ENCODE measurements at places on chromosomes 4 and X. TPM values are rescaled to one million over a fixed set of nuclear protein-coding genes. Genes with fewer than 3 reads are reported as not detected.

KLHL4 gene
- 0.26 TPM for polyA plus RNA-seq

GRCh38 chr4:90183254-90183653 lies 56.1 kb downstream of the CCSER1 start:
- DNase-seq, result no peak
- H3K27ac ChIP-seq, result no peak overlapping the region
- no peak overlapping the region for H3K4me3 ChIP-seq
- H3K36me3 ChIP-seq, result no peaks in the 10 kb centered on the region
- H3K27me3 ChIP-seq, result no peaks in the 10 kb centered on the region
- no peaks in the 10 kb centered on the region for H3K4me1 ChIP-seq

SLC38A5 gene
- 8.3 TPM for polyA plus RNA-seq

DNA sequence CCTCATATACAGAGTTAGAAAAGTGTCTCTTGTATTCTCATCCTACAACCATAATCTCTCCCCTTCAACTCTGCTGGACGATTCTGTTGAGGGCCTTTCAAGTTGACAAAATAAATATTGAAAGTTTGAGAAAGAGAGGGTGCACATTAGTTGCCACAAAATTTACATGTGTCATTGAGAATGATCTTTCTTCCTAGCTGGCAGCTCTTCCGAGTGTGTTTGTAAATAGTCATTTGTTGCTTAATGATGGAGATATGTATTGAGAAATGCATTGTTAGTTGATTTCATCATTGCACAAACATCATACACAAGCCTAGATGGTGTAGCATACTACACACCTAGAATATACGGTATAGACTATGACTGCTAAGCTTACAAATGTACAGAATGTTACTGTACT lies 632.8 kb upstream of the AMOT start:
- H3K36me3 ChIP-seq, result no peaks in the 10 kb centered on the region
- no peak overlapping the region for H3K27ac ChIP-seq
- no peaks in the 10 kb centered on the region for H3K27me3 ChIP-seq
- no peaks in the 10 kb centered on the region for H3K4me1 ChIP-seq
- no peak overlapping the region for H3K4me3 ChIP-seq
- DNase-seq, result no peak

- no peak for DNase-seq
- H3K27ac ChIP-seq, result no peak overlapping the region
- H3K4me3 ChIP-seq, result no peak overlapping the region
- no peaks in the 10 kb centered on the region for H3K27me3 ChIP-seq
- H3K4me1 ChIP-seq, result peaks cover 24% of the 10 kb centered on the region
- no peaks in the 10 kb centered on the region for H3K36me3 ChIP-seq
These were observed 33.6 kb upstream of the CXCL8 start for GRCh38 chr4:73706811-73707210.

DNA sequence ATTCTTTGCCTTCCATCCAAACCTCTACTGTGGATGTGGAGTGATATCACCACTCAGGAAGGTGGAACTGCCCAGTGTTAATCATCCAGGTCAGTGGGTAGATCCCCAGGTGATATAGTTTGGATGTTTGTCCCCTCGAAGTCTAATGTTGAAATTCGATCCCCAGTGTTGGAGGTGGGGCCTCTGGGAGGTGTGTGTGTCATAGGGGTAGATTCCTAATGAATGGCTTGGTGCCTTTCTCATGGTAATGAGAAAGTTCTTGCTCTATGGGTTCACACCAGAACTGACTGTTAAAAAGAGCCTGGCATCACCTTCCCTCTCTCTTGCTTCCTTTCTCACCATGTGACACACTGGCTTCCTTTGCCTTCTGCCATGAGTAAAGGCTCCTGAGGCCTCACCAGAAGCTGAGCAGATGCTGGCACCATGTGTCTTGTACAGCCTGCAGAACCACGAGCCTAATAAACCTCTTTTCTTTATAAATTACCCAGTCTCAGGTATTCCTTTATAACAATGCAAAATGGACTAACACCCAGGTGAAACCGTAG lies 6.8 kb upstream of the SOWAHB start:
- DNase-seq, result peak; percentile 10
- no peaks in the 10 kb centered on the region for H3K36me3 ChIP-seq
- H3K4me3 ChIP-seq, result no peak overlapping the region
- no peaks in the 10 kb centered on the region for H3K4me1 ChIP-seq
- no peaks in the 10 kb centered on the region for H3K27me3 ChIP-seq
- H3K27ac ChIP-seq, result no peak overlapping the region

Data from fibroblast of lung (primary cell).